ENCODE measurements at places on chromosomes 11 and 22. TPM values are rescaled to one million over a fixed set of nuclear protein-coding genes. Genes with fewer than 3 reads are reported as not detected.

The C11orf65 gene
- 1.0 TPM for total RNA-seq

The ADM2 gene
- 0.33 TPM for total RNA-seq

The TCN1 gene
- 31.3 TPM for total RNA-seq

The KBTBD4 gene
- 19.3 TPM for total RNA-seq

The FAM180B gene
- 0.15 TPM for total RNA-seq

The IGLL5 gene
- not detected for total RNA-seq

The OR6T1 gene
- not detected for total RNA-seq

The NXPE4 gene
- not detected for total RNA-seq

The FAM83F gene
- total RNA-seq = 6.0 TPM

All from melanocyte of skin (primary cell).